ENCODE measurements at places on chromosomes 11 and 22.

- DNase-seq: no peak
Measured at GRCh38 chr22:17370026-17370765, 936 bp downstream of the CECR2 start.

GRCh38 chr22:39617342-39617741 is 46.8 kb downstream of the CACNA1I start:
- DNase-seq: no peak

DNA sequence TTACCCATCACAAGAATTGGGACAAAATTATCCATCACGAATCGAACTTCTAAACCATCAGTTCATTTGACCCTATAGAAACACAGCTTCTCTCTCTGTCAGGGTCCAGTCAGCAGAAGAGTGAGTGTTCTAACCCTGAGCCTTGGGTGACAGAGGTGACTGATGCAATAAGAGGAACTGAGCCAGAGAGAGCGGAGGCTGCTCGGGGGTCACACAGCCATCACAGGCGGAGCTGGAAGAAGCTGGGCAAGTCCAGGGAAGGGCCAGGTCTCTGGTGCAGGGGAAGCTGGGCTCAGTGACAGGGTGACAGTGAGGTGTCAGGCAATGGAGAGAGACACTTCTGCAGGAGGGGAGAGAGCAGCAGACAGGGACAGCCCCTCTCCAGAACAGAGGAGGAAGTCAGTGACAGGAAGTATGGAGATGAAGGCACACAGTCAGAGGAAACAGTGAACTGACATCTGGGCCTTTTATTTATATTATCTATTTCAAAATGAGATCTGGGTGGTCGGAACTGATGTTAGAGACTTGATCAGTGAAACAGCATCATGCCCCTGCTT is 184.0 kb upstream of the TBCEL start:
- peak; percentile 67 for DNase-seq

- no peak for DNase-seq
Measured at GRCh38 chr11:117430293-117430955, 102.8 kb downstream of the CEP164 start.

GRCh38 chr11:124763156-124763947 is 1.3 kb upstream of the ESAM start:
- peak; percentile 63 for DNase-seq

- DNase-seq: no peak
Measured at GRCh38 chr11:67024410-67024809, 1.5 kb downstream of the SYT12 start.

DNA sequence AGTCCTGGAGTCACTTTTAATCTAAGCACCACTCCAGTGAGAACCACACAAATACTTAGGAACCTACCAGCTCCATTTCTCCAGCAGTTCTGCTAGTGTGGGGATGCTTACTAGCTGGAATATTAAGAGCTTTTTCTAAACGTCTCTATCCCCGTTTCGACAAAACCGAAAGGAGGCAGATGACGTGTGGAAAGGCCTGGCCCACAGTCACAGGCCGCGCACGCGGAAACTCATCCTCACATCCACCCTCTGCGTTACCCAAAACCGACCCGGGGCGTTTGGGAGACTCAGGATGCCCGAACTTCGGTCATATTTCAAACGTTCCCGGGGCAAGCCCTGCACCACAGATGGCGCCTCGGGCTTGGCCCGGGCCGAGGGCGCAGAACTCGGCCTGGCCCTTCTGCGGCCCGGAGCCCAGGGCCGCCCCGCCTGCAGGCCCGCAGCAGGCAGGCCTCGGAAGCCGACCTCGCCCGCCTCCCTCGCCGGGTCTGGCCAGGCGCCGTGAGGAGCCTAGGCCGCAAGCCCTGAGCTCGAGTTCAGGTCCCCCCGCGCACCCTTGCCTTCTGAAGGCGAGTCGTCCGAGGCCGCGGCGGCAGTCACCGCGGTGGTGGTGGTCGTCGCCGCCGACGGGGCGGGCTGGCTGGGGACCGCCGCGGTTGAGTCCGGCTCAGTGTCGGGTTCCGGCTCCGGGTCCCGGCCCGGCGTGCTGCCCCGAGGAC is 473 bp downstream of the FNBP4 start:
- peak; percentile 71 for DNase-seq

GRCh38 chr11:127259102-127259501 is 258.5 kb upstream of the KIRREL3 start:
- DNase-seq: no peak

DNA sequence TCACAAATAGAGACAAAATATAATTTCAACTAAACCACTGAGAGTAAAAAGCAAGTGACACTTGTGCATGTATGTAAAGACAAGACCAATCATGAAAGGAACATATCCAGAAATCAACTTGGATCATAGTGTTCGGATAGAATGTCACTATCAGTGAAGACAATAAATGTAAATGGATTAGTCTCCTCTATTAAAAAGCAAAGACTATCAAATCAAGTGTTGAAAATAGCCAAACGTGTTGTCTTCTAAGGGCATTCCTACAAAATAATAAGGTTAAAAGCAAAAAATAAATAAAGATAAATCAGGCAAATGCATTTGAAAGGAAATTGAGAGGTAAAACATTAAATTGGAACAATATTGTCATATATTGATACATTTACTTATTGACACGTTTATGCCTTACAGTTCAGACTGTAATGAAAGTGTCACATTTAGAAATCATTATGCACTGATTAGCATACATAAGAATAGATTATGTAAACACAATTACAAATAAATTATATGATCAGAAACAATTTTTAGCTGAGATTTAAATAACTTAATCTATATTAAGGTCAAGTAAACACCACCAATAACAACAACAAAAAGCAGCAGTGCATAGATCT is 1100.1 kb downstream of the BRD1 start:
- no peak for DNase-seq

GRCh38 chr11:67406969-67407687 is 3.2 kb downstream of the TBC1D10C start:
- no peak for DNase-seq

GRCh38 chr11:122179961-122180834 is 64.2 kb upstream of the BLID start:
- DNase-seq: peak; percentile 7

DNA sequence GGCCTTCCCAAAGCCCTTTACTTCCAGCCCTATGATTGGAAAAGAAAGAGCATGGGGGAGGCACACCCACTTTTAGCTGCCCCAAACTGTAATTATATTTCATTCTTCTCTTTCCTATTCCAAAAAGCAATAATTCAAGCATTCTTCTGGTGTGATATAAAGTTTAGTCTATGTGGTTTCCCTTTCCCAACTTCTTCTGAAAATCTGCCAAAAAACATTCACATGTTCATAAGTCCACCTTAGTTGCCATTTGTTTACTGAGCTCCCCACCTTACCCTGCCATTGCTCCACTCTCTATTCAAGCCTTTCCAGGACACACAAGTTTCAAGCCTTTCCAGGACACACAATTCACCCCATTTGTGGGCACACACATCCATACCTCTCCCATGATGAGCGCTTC is 111.6 kb upstream of the BMAL1 start:
- DNase-seq: no peak

GRCh38 chr11:79498667-79499066 is 57.8 kb upstream of the TENM4 start:
- no peak for DNase-seq

DNA sequence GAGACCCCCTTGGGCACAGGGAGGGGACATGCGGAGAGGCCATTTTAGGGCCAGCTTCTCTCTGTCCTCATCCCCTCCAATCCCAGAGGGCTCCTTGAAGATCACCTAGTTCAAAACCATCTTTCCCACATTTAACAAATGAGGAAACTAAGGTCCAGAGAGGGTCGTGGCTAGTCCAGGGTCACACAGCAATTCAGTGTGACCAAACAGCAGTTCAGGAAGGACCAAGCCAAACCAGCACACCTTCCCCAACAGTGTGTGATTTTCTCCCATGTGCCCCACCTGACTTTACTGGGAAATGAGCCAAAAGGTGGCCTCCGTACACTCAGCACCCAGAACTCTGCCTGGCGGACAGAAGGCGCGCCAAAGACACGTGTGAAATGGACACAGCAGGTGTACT is 51.3 kb downstream of the CACNA1I start:
- no peak for DNase-seq

DNA sequence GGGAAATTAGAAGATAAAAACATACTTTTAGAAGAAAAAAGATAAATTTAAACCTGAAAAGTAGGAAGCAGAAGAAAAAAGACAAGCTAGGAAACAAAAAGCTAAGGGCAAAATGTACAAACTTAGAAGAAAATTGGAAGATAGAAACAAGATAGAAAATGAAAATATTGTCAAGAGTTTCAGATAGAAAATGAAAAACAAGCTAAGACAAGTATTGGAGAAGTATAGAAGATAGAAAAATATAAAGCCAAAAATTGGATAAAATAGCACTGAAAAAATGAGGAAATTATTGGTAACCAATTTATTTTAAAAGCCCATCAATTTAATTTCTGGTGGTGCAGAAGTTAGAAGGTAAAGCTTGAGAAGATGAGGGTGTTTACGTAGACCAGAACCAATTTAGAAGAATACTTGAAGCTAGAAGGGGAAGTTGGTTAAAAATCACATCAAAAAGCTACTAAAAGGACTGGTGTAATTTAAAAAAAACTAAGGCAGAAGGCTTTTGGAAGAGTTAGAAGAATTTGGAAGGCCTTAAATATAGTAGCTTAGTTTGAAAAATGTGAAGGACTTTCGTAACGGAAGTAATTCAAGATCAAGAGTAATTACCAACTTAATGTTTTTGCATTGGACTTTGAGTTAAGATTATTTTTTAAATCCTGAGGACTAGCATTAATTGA is 1.0 kb downstream of the MALAT1 start:
- DNase-seq: peak; percentile 24

- peak; percentile 3 for DNase-seq
Measured at GRCh38 chr11:92735039-92735438, 234.4 kb upstream of the MTNR1B start.

GRCh38 chr11:132959693-132960092 is 572.6 kb downstream of the OPCML start:
- DNase-seq: no peak

DNA sequence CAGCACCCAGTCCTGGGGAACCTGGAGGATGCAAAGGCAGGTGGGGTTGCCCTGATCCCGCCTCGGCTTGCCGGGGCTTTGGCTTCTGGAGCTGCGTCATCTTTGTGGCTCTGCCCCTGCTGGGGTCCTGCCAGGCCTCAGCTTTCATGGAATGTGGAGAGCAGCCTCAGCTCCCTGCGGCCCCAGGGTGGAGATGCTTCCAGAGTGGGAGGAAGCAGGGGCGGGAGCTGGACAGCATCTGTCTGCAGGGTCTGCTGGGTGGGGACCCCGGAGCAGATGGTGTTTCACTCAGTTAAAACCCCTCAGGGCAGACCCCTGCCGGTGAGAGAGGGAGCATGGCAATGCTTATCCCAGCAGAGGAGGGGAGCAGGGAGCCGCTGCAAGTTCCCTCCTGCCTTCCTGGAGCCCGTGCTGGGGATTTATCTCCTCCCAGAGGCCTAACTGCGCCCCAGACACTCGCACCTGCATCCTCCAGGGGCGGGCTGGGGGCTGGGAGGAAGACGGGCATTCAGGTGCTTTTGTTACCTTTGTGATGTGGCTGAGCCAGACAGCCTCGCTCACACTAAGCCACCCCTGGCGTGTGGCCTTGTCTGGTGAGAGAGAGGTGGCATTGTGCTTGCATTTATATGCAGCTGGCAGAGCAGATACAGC is 15.7 kb downstream of the GRIK4 start:
- no peak for DNase-seq

DNA sequence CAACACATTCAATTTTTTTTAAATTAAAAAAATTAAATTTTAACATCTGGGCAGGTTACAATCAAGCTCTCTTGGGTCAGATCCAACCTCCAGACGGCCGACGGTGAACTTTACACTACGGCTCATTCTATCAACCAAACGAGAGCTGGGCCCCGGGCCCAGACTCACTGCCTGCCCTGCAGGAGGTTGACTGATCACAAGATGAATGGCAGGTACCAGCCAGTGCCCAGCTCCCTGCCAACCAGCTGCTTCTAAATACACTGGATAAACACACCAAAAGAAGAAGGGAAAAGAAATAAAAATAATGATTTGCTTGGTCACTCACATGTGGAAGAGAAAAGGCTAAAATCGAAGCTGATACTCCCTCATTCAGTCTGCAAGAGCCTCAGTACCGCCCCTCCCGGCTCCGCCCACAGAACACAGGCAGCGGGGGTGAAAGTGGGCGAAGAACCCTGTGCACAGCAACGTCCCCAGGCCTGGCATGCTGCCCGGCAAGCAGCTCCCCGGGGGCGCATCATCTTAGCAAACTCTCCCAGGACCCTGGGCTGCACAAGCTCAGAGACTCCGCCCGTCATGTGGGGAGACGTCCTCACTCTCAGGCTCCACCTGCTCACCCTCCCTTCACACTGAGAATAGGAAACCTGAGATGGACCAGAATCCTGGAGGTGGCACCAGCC is 303.4 kb downstream of the SHANK2 start:
- DNase-seq: no peak

DNA sequence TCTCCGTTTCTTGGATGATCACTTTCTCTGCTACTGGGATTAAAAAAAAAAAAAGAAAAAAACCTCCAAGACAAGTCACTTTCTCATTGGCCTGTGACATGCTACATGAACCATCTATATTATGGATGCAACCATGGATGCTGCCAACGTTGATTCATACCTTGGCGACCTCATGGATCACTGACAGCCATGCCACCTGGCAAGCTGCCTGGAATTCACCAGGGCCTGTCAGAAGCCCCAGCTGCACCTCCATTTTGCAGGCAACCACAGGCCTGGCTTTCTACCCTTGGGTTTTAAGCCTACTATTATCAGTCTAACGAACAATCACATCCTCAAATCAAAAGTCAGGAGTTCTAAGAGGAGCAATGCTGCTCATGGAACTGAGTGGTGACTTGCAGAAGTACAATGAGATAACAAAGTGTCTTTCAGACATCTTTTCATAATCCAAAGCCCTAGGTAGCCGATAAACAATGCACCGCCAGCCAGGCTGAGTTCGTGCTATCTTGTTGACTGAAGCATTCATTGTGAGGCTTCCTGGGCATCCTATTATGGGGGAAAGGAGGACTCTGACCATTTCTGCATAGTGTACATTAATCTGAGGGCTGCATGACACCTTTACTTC is 48.0 kb upstream of the CADM1 start:
- DNase-seq: no peak

GRCh38 chr11:1690167-1691025 is 6.6 kb upstream of the KRTAP5-6 start:
- no peak for DNase-seq

- no peak for DNase-seq
Measured at GRCh38 chr22:37259540-37260029, 15.5 kb upstream of the RAC2 start.

All from inflammatory macrophage treated with lipopolysaccharide for 1 hour (primary cell).